ENCODE measurements at places on chromosomes 3 and 15.
A peak's percentile ranks its signal among the peaks of the same experiment; 100 is the strongest.

GRCh38 chr3:10912786-10913185, 79.8 kb upstream of the SLC6A1 start:
- H3K27me3 ChIP-seq, result no peaks in the 10 kb centered on the region
- H3K4me3 ChIP-seq, result no peak overlapping the region
- no peaks in the 10 kb centered on the region for H3K36me3 ChIP-seq
- no peak overlapping the region for H3K27ac ChIP-seq
- no peaks in the 10 kb centered on the region for H3K4me1 ChIP-seq

DNA sequence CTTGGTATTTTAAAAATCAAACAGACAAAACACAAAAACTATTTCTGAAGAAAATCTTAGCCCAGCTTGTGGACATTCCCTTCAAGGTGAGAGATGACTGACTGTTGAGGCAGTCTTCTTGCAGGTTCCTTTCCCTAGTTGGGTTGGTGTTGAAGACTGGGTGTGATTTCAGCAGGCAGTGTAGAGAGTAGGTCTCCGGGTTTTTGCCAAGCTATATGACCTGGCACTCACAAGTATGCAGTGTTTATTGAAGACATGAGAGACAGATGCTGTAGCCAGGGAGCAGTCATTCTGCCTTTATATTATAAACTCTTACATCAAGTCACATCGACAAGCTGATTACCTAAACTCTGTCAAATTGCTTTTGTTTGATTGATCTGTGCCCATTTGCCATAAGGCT, 17.5 kb downstream of the SENP8 start:
- H3K4me3 ChIP-seq, result no peak overlapping the region
- no peaks in the 10 kb centered on the region for H3K4me1 ChIP-seq
- H3K27ac ChIP-seq, result no peak overlapping the region
- H3K27me3 ChIP-seq, result no peaks in the 10 kb centered on the region

DNA sequence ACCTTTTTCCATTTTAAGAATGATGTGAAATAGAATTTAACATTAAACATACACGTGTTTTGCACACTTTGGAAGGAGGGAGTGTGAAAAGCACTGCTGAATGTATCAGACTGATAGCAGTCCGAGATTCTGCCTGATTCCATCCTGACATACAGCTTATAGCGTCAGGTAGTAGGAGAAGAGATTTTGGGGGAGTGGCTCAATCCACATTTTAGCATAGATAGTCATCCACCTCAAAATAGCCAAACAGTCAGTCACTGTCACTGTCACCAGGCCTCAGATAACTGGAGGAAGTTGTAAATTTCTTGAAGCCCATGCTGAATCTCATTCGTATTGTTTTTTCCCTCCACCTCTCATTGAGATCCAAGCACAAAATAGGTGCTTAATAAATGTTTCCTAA, 35.4 kb upstream of the ARHGEF26 start:
- H3K4me1 ChIP-seq, result no peaks in the 10 kb centered on the region
- no peaks in the 10 kb centered on the region for H3K27me3 ChIP-seq
- H3K4me3 ChIP-seq, result no peak overlapping the region

GRCh38 chr3:179929091-179929529, 107.6 kb downstream of the PEX5L start:
- no peak overlapping the region for H3K4me3 ChIP-seq
- H3K36me3 ChIP-seq, result no peaks in the 10 kb centered on the region
- no peak overlapping the region for H3K27ac ChIP-seq
- no peak for DNase-seq
- no peaks in the 10 kb centered on the region for H3K4me1 ChIP-seq

GRCh38 chr3:43005253-43005652, 26.1 kb downstream of the GASK1A start:
- DNase-seq, result no peak
- H3K4me1 ChIP-seq, result peaks cover 18% of the 10 kb centered on the region
- H3K36me3 ChIP-seq, result no peaks in the 10 kb centered on the region
- no peak overlapping the region for H3K4me3 ChIP-seq
- H3K27me3 ChIP-seq, result no peaks in the 10 kb centered on the region

DNA sequence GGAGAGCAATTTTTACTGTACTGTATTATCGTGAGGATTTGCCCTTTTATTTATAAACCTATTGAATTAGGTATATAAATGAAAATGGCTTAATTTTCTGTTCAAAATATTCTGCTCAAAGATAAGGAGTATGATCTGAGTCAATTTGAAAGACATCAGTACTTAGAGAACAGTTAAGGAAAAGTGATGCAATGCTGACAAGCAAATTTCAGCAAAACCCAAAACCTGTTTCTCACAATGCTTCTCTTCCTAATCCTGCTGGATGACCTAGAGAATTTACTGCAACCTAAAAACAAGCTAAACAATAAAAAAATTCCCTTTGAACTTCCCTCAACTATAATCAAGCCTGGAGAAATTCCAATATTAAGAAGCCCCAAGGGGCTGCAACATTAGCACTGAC, 82.7 kb downstream of the RFX7 start:
- H3K27me3 ChIP-seq, result no peaks in the 10 kb centered on the region
- no peak overlapping the region for H3K27ac ChIP-seq
- no peak for DNase-seq
- peaks cover 33% of the 10 kb centered on the region for H3K4me1 ChIP-seq

DNA sequence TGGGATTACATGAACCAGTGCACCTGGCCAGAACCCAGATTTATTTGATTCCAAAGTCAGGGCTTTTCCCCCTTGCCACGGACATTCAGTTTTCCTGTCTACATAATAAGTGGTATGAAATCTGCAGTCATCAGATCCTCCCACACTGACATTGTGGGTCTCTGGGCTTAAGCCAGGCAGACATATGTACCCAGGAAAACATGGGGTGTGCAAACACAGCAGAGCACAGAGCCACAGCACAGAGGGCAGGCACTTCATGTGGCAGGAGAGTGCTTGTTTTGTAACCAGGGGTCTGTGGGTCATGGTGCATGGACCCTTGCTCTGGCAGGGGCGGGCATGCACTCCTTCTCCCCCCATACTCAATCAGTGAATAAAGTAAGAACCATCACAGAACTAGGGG, 6.1 kb upstream of the ABTB1 start:
- no peak overlapping the region for H3K27ac ChIP-seq
- no peaks in the 10 kb centered on the region for H3K36me3 ChIP-seq
- no peaks in the 10 kb centered on the region for H3K27me3 ChIP-seq
- no peak overlapping the region for H3K4me3 ChIP-seq

- H3K27ac ChIP-seq, result no peak overlapping the region
- DNase-seq, result no peak
- H3K27me3 ChIP-seq, result no peaks in the 10 kb centered on the region
- H3K4me1 ChIP-seq, result no peaks in the 10 kb centered on the region
- no peak overlapping the region for H3K4me3 ChIP-seq
These were observed 385.8 kb downstream of the LPP start for GRCh38 chr3:188539631-188540194.

DNA sequence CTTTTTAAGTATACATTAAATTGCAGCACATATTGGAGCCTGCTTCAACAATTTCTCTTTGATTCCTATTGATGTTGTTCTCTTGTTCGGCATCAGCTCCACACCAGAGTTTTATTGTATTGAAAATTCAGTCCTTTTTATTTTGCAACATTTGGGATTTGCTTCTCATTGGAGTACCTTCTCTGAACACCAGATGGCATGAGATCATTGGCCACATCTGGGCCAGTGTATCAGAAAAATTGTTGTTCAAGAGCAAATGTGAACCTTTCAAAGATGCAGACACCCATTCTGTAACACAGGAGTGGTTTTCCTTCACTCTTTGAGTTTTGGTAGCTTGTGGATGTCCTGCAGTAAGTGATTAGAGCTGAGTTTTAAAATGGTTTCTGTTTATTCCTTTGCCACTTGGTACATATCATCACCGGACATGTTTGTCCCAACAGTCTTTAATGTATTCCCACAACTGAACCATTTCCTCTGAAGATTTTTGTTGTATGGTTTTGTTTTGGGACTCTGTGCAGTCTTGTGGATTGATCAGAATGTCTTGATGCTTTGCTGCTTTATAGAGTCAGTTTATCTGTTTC, 96.1 kb downstream of the MCTP2 start:
- no peak for DNase-seq
- H3K27me3 ChIP-seq, result no peaks in the 10 kb centered on the region
- H3K4me3 ChIP-seq, result no peak overlapping the region
- H3K36me3 ChIP-seq, result no peaks in the 10 kb centered on the region

- H3K4me3 ChIP-seq, result no peak overlapping the region
- no peaks in the 10 kb centered on the region for H3K4me1 ChIP-seq
- no peaks in the 10 kb centered on the region for H3K36me3 ChIP-seq
These were observed 6.9 kb downstream of the SLC6A11 start for GRCh38 chr3:10822708-10823515.

- no peaks in the 10 kb centered on the region for H3K4me1 ChIP-seq
- H3K27ac ChIP-seq, result no peak overlapping the region
- H3K27me3 ChIP-seq, result no peaks in the 10 kb centered on the region
- H3K4me3 ChIP-seq, result no peak overlapping the region
- DNase-seq, result no peak
These were observed 13.1 kb upstream of the ETV5 start for GRCh38 chr3:186121968-186122367.

GRCh38 chr3:23389089-23389488, 186.0 kb downstream of the UBE2E2 start:
- no peaks in the 10 kb centered on the region for H3K36me3 ChIP-seq
- DNase-seq, result no peak

GRCh38 chr15:28942571-28942970, 56.8 kb downstream of the APBA2 start:
- H3K27ac ChIP-seq, result no peak overlapping the region
- H3K27me3 ChIP-seq, result no peaks in the 10 kb centered on the region
- no peaks in the 10 kb centered on the region for H3K4me1 ChIP-seq
- no peaks in the 10 kb centered on the region for H3K36me3 ChIP-seq

DNA sequence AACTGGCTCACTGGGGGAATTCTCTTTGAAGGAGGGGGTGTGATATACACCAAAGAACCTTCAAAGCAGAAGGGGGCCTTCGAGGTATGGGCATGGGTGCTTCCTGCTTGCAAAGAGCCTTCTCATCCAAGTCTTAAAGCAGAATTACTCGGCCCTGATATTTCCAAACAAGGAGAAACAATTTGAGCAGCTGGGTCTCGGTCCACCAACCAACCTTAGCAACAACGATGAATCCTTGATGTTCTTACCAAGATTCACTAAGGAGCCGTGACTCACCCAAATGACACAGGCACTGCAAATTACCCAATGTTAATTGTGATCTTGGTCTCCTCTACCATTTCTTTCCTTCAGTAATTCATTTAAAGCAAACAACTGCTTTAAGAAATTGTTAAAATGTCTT, 7.7 kb downstream of the HOMER2 start:
- no peak overlapping the region for H3K4me3 ChIP-seq
- H3K27me3 ChIP-seq, result no peaks in the 10 kb centered on the region
- peak overlapping the region; percentile 72 for H3K27ac ChIP-seq
- H3K36me3 ChIP-seq, result no peaks in the 10 kb centered on the region
- DNase-seq, result no peak
- peaks cover 35% of the 10 kb centered on the region for H3K4me1 ChIP-seq

GRCh38 chr15:79769069-79769481, 127.7 kb downstream of the MTHFS start:
- no peak for DNase-seq
- no peaks in the 10 kb centered on the region for H3K36me3 ChIP-seq
- no peak overlapping the region for H3K27ac ChIP-seq
- H3K27me3 ChIP-seq, result no peaks in the 10 kb centered on the region

GRCh38 chr3:80734483-80734882, 966.7 kb upstream of the ROBO1 start:
- H3K27me3 ChIP-seq, result no peaks in the 10 kb centered on the region
- H3K27ac ChIP-seq, result no peak overlapping the region
- H3K36me3 ChIP-seq, result no peaks in the 10 kb centered on the region
- no peak for DNase-seq
- no peak overlapping the region for H3K4me3 ChIP-seq
- no peaks in the 10 kb centered on the region for H3K4me1 ChIP-seq

DNA sequence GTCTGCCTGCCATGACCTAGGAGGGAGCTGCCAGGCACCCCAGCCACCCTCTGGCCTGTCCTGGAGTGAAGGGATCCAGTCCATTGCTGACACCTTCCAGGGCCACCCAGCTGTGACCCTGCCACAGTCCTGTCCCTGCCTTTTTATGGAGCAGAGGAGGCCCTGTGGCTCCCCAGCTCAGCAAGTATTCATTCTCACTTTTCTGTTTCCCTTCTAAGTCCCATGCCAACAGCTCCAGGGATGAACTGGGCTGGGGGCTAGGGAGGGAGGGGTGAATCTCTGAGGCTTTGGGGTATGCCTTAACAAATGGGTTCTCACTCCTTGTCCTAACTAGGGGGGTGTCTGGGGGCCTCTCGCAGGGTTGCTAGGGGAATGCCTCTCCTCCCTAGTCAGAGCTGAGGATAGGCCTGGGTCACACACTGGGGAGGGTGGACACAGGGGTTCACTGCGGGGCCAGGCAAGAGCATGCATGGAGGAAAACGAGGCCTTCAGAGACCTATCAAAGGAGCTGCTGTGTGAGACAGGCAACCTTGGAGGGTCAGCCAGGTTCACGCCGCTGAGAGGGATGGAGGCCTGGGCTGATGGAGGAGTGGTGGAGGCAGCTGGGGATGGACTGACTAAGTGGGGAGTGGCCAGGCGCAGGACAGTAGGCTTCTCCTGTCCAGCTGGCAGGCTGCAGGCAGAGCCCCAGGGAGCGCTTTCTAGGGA, 31.8 kb downstream of the EPHB3 start:
- no peak overlapping the region for H3K27ac ChIP-seq
- no peaks in the 10 kb centered on the region for H3K36me3 ChIP-seq
- no peaks in the 10 kb centered on the region for H3K27me3 ChIP-seq
- H3K4me3 ChIP-seq, result no peak overlapping the region
- H3K4me1 ChIP-seq, result no peaks in the 10 kb centered on the region

DNA sequence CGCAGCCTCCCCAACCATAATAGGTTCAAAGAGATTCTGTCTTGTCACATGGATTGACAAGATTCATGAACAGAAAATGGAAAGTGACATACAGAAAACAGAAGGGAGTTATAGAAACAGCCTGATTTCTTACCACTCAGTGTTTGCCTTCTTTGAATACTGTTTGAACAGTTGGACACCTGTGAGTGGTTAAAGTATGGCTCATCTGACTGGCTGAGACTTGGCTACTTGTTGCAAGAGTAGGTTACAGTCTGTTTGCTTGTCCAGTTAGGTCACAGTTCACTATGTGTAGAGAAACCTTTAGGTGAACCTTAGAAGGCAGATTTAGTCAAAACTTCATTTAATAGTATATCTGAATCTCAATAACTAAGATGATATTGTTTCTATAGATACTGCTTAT, 1003.9 kb upstream of the EPHA6 start:
- H3K36me3 ChIP-seq, result no peaks in the 10 kb centered on the region
- H3K4me3 ChIP-seq, result no peak overlapping the region
- no peak for DNase-seq
- H3K27me3 ChIP-seq, result no peaks in the 10 kb centered on the region
- no peaks in the 10 kb centered on the region for H3K4me1 ChIP-seq

- peak overlapping the region; percentile 55 for H3K27ac ChIP-seq
- no peaks in the 10 kb centered on the region for H3K36me3 ChIP-seq
- DNase-seq, result no peak
- H3K4me3 ChIP-seq, result no peak overlapping the region
- H3K27me3 ChIP-seq, result no peaks in the 10 kb centered on the region
These were observed 50.4 kb upstream of the ICE2 start for GRCh38 chr15:60529332-60529731.

GRCh38 chr15:87610366-87610765, 646.2 kb downstream of the NTRK3 start:
- H3K27me3 ChIP-seq, result no peaks in the 10 kb centered on the region
- no peak overlapping the region for H3K4me3 ChIP-seq

Data from gastrocnemius medialis (tissue), 4 donors.